ENCODE measurements at places on chromosomes 6 and 20. TPM values are rescaled to one million over a fixed set of nuclear protein-coding genes. Genes with fewer than 3 reads are reported as not detected.
A peak's percentile ranks its signal among the peaks of the same experiment; 100 is the strongest.

DNA sequence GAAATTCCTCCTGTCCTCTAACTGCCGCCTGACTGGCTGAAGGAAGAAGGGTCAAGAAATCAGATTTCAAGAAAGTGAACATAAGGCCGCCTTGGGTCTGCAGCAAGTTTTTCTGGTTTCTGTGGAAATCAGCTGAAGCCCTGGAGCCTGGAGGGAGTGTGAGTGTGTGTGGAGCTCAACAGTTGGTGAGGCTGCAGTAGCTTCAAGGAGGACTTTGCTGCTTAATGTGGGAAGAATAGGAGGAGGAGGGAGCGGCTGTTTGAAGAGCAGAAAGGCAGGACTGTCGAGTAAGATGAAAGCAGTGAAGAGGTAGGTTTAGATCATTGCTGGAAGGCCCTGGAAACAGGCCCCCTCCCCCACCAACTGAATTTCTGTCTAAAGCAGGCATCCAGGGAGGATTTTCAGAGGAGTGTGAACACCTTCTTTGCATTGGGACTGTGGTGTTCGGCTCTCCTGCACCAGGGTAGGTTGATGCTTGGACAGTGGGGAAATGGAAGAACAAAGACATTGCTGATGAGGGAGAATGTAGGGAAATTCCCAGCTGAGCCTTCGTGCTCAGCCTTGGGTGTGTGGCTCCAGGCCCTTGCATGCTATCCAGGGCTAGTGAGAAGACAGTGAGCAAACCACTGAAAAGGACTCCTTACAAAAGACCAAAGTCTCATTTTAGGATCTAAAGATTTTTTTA, 79.5 kb upstream of the VSTM2L start:
- DNase-seq = no peak

GRCh38 chr20:19750907-19751636, 7.0 kb upstream of the RIN2 start:
- DNase-seq = no peak

DNA sequence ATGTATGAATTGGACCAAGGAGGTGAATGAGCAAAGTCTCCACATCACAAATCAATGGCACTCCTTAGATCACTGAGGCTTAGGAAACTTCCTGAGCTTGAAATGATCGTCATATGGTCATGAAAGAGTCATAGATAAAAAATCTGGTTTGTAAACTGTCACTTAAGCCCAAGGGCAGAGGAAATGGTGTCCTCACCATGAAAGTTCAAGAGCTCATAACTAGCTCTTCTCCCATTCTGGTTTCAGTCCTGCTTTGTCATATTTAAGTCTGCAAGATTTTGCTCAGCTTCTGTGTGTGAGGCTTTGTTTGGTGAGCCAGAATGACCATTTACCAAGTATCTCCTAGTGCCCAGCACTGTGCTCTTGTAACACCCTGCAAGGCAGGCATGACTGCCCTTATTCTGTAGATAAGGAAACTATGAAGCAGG, 60.5 kb downstream of the GJA10 start:
- no peak for DNase-seq

- no peak for DNase-seq
Measured at GRCh38 chr20:51876313-51876940, 74.1 kb upstream of the SALL4 start.

- DNase-seq = no peak
Measured at GRCh38 chr6:104855507-104855906, 4.2 kb downstream of the HACE1 start.

GRCh38 chr6:149266659-149267058, 50.9 kb upstream of the TAB2 start:
- no peak for DNase-seq

GRCh38 chr6:117441824-117442264, 16.1 kb upstream of the ROS1 start:
- DNase-seq = peak; percentile 31

DNA sequence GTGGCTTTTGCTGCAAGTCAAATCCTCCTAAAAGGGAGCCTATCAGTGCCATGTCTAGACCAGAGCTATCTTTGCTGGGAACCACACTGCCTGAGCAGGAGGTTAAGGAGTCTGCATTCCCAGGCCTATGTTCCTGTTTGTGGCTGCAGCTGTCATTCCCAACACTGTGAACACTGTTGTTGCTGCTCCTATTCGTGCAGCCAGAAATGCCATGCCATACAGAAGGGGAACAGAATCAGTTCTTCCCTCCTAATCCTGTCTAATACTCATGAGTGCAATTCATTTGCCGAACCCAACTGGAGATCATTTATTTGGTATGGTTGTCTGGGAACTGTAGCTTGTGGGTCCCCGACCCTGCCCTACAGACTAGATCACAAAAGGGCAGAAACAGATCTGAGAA, 406.5 kb upstream of the GJE1 start:
- DNase-seq = no peak

DNA sequence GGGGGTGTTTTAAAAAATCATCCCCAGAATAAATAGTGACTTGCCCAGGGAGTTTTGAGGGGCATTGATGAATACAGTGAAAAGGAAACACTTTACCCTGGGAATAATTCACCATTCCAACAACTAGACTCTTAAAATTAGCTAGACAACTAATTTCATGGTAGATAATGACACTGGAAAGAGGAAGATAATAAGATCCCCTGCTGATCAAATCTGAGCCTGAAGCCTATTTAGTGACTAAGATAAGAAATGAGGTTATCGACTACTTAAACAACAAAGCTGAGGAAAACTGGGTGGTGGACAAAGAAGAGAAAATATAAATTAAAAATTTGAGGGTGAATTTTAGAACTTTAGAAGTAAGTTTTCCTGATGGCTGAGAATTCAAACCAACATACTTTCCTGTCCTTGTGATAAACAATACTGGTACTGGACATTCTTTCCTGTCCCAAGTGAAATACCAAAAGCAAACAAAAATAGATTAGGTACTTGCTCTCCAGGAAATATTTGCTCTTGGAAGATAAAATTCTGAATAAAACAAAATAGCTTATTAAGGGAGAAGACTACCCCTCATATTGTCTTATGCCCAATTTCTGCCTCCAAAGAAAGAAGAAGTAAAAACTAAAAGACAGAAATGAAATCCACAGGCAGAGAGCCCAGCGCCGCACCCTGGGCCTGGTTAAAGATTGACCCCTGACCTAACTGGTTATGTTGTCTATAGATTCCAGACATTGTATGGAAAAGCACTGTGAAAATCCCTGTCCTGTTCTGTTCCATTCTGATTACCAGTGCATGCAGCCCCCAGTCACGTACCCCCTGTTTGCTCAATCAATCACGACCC, 64.0 kb upstream of the ADGRF4 start:
- no peak for DNase-seq

DNA sequence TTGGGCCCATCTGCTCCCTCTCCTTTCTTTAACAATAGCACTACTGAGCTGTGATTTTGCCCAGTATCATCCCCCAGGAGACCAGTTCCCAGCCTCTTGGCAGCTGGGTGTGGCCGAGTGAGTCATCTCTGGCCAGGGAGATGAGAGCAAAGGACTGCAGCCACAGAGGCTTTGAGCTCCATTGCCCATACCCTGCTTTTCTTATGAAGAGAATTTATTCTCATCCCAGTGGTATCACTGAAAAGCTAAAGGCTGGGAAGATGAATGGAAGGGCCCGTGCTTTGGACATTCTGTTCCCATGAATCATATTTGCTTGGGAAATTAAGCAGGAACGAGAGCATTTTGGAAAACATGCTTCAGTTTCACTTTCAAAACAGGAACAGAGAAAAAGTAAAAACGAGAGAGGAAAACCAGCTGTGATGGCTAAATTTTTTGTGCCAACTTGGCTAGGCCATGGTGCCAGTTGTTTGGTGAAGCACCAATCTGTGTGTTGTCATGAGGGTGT, 14.9 kb downstream of the CST3 start:
- DNase-seq = no peak

The RIPOR3 gene
- 2.5 TPM for polyA plus RNA-seq

The BCAS1 gene
- polyA plus RNA-seq = 0.85 TPM

The SPATA25 gene
- 3.6 TPM for polyA plus RNA-seq

The TRPC4AP gene
- polyA plus RNA-seq = 67.7 TPM

The ATP6V1G2 gene
- polyA plus RNA-seq = 5.9 TPM

The CD93 gene
- polyA plus RNA-seq = 179 TPM

The HSD17B8 gene
- polyA plus RNA-seq = 21.1 TPM

The STMND1 gene
- polyA plus RNA-seq = 6.5 TPM

The ADGRG6 gene
- 142 TPM for polyA plus RNA-seq

The KCNG1 gene
- polyA plus RNA-seq = 0.35 TPM

The MMP24 gene
- polyA plus RNA-seq = 2.3 TPM

The TUBB2A gene
- 17.9 TPM for polyA plus RNA-seq

The PAK5 gene
- polyA plus RNA-seq = 0.23 TPM

Data from right lung (tissue), 10 donors.